Daoy (cell line): ENCODE measurements at places on chromosomes 6 and 20. TPM values are rescaled to one million over a fixed set of nuclear protein-coding genes. Genes with fewer than 3 reads are reported as not detected.
A peak's percentile ranks its signal among the peaks of the same experiment; 100 is the strongest.

PPT2 gene
- 29.4 and 145 TPM in 2 replicates for total RNA-seq

IRF4 gene
- 0.23 TPM in 1 of 2 replicates, not detected in the other for total RNA-seq

DNA sequence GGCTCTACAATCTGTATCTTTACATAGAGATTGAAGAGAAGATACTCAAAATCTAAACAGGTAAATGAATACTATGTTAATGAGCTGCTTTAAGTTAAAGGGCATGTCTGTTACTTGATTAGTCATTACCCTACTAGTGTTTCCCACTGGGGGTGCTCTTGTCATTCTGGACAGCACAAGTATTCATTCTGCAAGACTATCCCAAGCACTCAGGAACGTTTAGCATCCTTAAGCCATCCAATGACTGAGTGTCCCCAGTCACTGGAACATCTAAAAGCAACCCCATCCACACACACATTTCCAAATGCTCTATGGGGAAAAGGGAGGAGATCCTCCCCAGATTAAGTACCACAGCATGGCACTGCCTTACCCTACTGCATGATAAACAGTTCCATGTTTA is 25.7 kb downstream of the EZR start:
- DNase-seq = peak; percentile 58

PRRT1 gene
- total RNA-seq = not detected in 2 replicates

ID1 gene
- total RNA-seq = 327 and 411 TPM in 2 replicates

SIGLEC1 gene
- total RNA-seq = not detected in 2 replicates

TP53TG5 gene
- total RNA-seq = not detected in 2 replicates

GRCh38 chr6:111171577-111172400 is 84.5 kb downstream of the SLC16A10 start:
- DNase-seq = no peak

DNA sequence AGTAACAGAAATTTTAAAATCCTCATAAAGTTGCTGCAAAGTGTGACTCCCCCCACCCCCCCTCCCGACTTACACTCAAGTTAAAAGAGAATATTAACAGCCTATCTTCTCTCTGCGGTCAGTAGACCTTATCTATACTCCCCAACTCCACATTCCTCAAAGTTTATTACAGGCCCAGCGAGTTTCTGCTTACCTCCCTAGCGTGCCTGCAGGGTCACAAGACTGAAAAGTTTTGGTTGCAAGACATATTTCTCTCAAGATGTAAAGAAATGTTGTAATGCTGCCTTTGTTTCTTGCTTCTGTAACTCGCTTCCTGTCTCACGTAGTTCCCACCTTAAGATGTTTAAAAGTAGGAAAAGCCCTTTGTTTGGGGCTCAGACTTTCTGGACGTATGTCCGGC is 699.6 kb downstream of the PHF3 start:
- no peak for DNase-seq

NUS1 gene
- total RNA-seq = 13.8 and 15.5 TPM in 2 replicates

GRCh38 chr20:62899633-62900051 is 26.7 kb downstream of the DIDO1 start:
- no peak for DNase-seq

DNA sequence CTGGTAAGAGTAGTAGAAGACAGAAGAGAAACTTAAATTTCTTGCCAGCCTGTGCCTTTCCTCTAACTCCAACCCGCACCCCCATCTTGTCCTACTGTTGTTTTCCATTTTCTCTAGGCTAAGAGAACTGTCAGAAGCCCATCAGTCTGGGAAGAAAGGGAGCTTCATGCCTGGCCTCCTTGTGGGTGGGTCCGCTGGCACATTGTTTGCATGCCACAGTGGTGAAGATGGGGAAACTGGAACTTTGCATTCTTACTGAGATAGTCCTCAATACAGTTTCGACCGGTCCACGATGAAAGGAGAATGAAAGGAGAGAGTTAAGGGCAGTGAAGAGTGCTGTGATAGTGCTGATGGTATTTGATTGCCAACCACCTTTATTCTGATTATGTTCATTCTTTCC is 103.1 kb downstream of the TCP11 start:
- DNase-seq = no peak

MYO6 gene
- 4.6 and 7.0 TPM in 2 replicates for total RNA-seq

- DNase-seq = no peak
Observed at GRCh38 chr6:143607974-143608373, 69.8 kb upstream of the PHACTR2 start.

- peak; percentile 34 for DNase-seq
Observed at GRCh38 chr6:153044295-153044694, 41.8 kb upstream of the MTRF1L start.

DNA sequence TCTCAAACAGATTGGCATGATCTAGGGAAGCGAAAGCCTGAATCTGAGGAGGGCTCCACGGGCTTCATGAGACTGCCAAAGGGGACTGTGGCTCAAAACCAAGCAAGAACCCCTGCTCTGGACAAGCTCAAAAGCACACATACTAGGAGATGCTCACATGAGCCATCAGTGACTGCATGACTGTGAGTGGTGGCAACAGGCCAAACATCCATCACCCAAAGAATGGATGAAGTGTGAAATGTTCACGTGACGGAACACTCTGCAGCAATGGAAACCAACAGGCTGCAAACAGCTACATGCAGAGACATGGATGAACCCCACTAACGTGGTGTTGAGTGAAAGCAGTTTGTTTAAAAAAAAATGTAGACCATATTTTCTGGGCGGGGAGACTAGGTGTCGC is 136.3 kb downstream of the PREX1 start:
- DNase-seq = no peak

- DNase-seq = no peak
Observed at GRCh38 chr20:52226370-52226769, 34.8 kb upstream of the ZFP64 start.

GRCh38 chr20:32789896-32790750 is 27.9 kb downstream of the DNMT3B start:
- DNase-seq = peak; percentile 56

EPHA7 gene
- total RNA-seq = 0.06 and 0.09 TPM in 2 replicates

GRCh38 chr6:45469663-45470062 is 91.9 kb upstream of the SUPT3H start:
- no peak for DNase-seq

GRCh38 chr6:136226674-136227377 is 23.3 kb downstream of the MTFR2 start:
- DNase-seq = no peak

- no peak for DNase-seq
Observed at GRCh38 chr6:28124971-28125353, 553 bp downstream of the ZSCAN16 start.

GRCh38 chr20:46130534-46130933 is 12.4 kb downstream of the CD40 start:
- DNase-seq = no peak

- peak; percentile 93 for DNase-seq
Observed at GRCh38 chr6:146914489-146915483, 289.4 kb upstream of the STXBP5 start.
